ENCODE measurements at places on chromosomes 5 and 9. TPM values are rescaled to one million over a fixed set of nuclear protein-coding genes. Genes with fewer than 3 reads are reported as not detected.

CARTPT gene
- not detected for total RNA-seq

ISL1 gene
- not detected for total RNA-seq

F2RL2 gene
- 13.1 TPM for total RNA-seq

NKD2 gene
- under 0.01 TPM for total RNA-seq

CSF2 gene
- total RNA-seq = 0.51 TPM

TLN1 gene
- 214 TPM for total RNA-seq

IL5 gene
- total RNA-seq = not detected

FOXD4 gene
- total RNA-seq = 0.26 TPM

SPATA6L gene
- total RNA-seq = 1.2 TPM

NR6A1 gene
- total RNA-seq = 0.26 TPM

IL4 gene
- total RNA-seq = not detected

TAF11L5 gene
- not detected for total RNA-seq
